ENCODE measurements at places on chromosomes 16 and 17.
A peak's percentile ranks its signal among the peaks of the same experiment; 100 is the strongest.

- DNase-seq = peak; percentile 32
Measured at GRCh38 chr16:28549301-28549899, 4.3 kb upstream of the SGF29 start.

DNA sequence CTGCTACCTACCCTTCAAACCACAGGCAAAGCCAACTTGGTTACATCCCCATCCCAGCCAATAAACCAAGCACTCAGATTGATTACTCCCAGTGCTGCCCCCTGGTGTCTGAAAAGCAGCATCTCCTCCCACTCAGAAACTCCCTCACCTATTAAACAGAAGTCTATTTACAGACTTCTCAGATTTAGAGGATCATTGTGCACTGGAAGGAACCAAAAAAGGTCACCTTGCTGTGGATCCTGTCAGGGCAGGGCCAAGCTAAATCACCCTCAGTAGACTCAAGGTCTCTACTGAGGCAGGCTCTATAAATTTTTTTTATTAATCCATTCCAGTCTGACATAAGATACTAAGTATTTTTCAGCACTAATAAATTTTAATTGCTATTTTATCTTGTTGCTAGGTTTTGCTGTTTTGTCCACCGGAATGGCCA, 17.6 kb downstream of the HIGD1B start:
- peak; percentile 16 for DNase-seq

- DNase-seq = no peak
Measured at GRCh38 chr17:57714665-57715180, 30.4 kb downstream of the CCDC182 start.

GRCh38 chr17:76397687-76398522, 13.5 kb downstream of the SPHK1 start:
- DNase-seq = peak; percentile 14

- no peak for DNase-seq
Measured at GRCh38 chr16:11586378-11586855, 302 bp downstream of the LITAF start.

DNA sequence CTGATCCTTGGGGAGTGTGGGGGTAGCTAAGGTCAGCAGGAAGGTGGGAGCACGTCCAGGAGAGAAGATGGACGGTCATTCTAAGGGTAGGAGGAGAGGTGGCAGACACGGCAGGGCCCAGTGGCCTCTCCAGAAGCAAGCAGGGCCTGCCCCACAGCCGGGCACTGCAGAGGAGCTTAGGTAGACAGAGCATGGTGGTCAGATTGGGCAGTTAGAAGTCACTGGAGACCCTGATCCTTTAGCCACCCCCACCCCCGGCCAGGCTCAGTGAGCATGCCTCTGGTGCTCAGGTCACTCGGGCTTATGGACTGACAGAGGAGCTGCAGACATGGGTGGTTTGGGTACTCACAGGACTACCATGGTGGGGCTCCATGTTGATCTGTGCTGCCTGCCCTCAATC, 26.3 kb downstream of the NLRP1 start:
- DNase-seq = no peak

GRCh38 chr17:14301279-14302090, 604 bp downstream of the HS3ST3B1 start:
- no peak for DNase-seq

- DNase-seq = peak; percentile 12
Measured at GRCh38 chr17:51869387-51869786, 289.1 kb downstream of the CA10 start.

DNA sequence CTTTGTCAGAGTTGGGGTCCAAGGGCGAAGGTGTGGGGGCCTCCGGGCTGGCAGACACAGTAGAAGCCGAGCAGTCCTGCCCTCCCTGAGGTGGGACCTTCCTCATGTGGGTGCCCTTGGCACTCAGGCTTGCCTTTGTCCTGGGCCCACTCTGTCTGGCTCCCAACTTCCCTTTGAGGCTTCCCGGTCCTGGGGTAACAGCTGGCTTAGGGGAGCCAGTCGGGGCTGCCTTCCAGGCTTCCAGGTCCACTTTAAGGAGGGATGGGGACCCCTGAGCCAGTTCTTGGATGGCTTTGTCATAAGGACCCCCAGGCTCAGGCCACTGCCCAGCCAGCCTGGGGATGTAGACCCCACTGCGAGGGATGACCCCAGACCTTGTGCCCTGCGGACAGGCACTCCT, 7.8 kb downstream of the GAS2L2 start:
- no peak for DNase-seq

DNA sequence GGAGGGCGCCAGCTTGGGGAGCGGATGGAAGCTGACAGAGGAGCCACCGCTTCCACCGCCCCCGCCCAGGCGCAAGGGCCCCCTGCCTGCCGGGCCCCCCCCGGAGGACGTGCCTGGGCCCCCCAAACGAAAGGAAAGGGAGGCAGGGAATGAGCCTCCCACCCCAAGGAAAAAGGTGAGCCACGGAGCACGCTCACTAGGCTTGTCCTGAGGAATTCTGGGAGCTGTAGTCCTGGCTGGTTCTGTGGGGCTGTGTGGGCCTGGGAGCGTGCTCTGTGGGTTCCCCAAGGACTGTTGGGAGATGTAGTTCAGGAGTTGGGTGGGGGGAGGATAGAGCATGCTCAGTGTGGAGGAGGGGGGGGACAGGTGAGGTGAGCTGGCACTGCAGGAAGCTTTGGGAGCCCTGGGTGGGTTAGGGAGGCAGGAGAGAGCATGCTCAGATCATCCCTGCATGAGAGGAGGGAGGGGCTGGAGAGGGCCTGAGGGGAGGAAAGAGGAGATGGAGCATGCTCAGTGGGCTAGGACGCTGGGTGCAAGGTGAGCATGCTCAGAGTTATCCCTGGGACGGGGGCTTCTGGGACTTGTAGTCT, 4.5 kb downstream of the FBXL19 start:
- DNase-seq = no peak

DNA sequence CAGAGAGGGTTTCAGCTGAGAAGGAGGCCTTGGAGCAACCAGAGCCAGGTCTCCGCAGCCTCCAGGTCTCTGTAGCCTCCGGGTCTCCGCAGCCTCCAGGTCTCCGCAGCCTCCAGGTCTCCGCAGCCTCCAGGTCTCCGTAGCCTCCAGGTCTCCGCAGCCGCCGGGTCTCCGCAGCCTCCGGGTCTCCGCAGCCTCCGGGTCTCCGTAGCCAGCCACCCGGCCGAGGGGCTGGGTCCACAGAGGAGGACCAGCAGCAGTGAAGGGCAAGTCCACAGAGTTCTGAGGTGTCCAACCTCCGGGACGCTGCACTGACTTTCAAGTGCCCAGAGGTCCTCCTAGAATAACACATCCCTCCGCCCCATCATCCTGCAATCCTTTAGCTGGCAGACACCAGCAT, 221.0 kb downstream of the RBFOX3 start:
- DNase-seq = no peak

DNA sequence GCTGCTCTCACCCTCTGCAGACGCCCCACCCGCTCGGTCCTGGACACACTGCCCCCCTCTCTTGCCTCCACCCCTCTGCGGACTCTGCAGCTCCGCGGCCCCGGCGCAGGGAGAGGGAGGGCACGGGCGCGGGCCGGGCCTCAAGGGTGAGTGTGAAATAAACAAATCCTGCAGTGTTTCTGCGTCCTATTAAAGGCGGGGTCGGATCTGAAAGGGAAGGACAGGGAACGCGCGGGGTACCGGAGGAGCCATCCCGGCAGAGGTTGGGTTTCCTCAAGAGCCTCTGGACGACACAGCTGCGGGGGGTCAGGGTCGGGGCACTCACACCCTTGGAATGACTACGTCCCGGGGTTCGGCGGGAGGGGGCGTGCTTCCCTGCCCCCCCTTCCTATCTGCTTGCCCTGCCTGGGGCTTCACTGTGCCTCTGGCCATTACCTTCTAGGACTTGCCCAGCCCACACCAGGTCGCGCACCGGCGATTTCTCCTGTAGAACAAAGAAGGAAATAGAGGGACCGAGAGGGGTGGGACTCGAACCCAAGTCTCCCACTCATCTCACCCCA, 466 bp upstream of the HSF4 start:
- no peak for DNase-seq

- DNase-seq = no peak
Measured at GRCh38 chr17:40307740-40308239, 1.2 kb upstream of the RARA start.

- DNase-seq = peak; percentile 80
Measured at GRCh38 chr17:75131278-75132017, at the start of gene NT5C. NT5C (minus strand) TSS chr17:75131742; CDS start chr17:75131707, 35 bp downstream.

DNA sequence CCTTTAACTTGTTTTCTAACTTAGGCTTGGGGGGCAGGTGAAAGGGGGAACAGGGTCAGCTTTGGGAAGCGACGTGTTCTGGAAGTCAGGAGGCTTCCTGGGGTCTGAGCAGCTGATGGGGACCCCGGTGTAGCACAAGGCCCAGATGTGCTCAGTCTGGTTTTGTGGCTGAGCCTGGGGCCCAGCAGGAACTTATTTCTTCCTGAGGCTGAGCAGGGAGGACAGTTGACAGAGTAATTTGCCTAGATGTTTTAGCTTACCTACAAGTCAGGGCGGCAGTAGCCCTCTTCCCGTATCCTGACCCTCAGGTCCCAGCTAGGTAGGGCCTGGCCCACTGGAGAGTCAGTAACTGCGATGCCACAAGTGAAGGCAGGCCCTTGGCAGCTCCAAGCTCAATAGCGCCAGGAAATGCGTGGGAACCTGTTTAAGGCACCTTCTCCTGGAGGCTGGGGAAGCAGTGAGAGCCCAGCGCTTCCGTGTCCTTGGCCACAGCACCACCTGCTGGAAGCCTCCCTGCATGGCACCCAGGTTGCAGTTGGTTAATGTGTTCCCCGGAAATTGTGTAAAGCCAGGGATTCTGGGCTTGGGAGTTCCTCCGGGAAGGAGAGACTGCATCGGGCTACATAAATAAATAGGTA, 5.2 kb downstream of the CCR7 start:
- DNase-seq = peak; percentile 80

GRCh38 chr17:10323812-10324610, 48.8 kb downstream of the MYH13 start:
- no peak for DNase-seq

GRCh38 chr16:58492735-58493134, 7.2 kb upstream of the NDRG4 start:
- no peak for DNase-seq

GRCh38 chr16:20781697-20782096, 17.9 kb downstream of the ACSM3 start:
- no peak for DNase-seq

GRCh38 chr16:87042551-87043230, 274.5 kb downstream of the C16orf95 start:
- no peak for DNase-seq

DNA sequence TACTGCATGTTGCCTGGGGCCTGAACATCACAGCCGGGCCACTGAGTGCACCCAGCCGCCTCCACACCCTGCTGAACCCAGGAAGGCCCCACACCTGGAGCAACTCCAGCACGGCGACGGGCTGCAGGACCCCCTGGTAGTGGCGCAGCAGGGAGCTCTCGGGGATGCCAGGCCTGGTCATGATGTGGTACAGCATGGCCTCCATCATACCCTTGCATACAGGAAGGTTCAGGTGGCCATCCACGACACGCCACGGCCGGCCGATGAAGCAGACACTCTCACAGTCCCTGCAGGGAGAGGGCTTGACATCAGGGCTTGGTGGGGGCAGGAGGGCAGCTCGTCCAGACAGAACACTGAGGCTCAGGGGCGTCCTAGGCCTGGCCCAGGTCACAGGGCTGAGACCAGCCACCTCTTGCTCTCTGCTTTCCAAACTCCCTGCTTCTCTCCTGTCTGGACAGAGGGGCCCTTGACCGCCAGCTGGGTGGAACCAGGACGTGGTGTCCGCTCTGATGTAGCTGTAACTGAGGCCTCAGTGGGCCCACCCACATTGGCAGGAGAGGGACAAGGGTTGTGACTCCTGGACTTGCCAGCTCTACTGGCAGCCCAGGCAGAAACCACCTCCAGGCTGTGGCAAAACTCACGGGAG, 60.3 kb downstream of the IL21R start:
- no peak for DNase-seq

DNA sequence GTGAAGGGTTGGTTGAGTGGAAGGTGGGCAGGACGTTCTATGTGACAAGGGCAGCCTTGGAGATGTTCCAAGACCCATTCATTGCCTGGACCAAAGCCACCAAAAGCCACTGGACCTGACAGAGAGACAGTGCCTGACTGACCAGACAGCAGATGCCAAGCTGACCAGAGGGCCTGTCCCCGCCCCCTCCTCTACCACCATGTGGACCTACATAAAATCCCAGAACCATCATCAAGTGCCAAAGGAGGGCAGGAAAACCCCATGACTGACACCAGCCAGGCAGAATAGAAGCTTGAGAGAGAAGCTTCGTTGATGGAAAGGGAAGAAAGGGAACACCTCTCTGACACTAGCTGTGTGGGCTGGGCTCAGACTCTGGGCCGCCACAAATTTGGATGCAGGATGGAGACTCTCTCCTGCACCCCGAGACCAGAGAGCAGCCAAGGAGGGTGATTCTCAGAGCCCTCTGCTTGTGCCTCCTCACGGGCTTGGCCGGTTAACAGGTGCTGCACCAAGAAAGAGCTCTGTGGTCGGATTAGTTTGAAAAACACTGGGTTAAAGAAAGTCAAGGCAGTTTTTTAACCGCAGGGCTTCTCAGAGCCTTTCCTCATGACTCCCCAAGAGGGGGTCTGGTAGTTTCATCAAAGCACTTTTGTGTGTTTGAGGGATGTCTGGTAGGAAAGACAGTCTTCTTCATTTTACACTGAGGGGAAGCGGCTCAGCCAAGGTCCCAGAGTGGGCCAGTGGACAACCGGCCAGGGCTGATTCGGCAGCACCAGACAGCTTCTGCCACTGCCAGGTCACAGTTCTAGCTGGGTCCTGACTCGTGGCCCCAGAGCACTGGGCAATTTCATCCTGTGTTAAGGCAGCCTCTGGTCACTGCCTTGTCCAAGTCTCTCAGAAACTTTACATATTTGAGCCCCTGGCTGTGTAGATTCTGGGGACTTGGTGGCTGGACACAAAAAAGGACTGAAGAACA, 1.7 kb downstream of the TNFRSF13B start:
- no peak for DNase-seq

- DNase-seq = no peak
Measured at GRCh38 chr17:81961087-81961511, at the start of gene NOTUM. NOTUM (minus strand) TSS chr17:81961187; CDS start chr17:81960909, 278 bp downstream.

- DNase-seq = no peak
Measured at GRCh38 chr17:34619687-34620217, 40.4 kb downstream of the TMEM132E start.

GRCh38 chr16:80587071-80587470, 46.3 kb downstream of the DYNLRB2 start:
- no peak for DNase-seq

DNA sequence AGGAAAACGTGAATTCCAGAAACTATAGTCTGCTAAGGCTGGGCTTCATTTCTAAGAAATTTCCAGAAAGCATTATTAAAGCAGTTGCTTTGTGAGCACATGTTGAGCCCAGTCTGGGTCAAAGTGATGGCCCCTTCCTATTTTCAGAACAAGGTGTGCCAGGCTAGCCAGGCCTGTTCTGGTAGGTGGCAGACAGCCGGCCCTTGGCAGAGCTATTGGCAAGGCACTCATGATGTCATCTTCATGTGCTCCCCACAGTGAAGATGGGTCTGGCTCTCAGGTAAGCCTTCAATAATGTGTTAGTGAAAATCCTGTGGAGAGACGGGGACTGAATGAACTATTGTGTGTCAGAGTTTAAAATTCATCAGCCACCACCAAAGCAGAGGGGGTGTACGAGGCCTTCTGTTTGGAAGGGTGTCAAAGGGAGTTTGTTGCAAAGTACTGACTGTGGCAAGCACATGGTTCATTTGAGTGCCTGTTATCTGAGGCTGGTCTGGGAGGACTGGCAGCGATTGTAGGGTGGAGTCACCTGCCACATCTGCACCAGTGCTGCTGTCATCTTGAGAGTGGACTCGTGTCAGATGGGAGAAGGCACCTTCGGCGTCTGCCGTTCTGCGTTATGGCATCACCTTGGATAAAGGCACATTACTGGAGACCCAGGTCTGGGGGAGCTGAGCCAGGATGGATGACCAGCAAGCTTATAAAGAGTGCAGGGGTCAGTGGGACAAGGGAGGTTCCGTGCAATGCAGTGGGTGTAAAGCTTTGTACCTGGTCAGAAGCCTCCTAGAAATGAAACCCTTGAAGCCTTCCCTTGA, 43.4 kb downstream of the KSR1 start:
- no peak for DNase-seq
